Lung (tissue), 17 donors: ENCODE measurements at places on chromosomes 2 and 18.

DNA sequence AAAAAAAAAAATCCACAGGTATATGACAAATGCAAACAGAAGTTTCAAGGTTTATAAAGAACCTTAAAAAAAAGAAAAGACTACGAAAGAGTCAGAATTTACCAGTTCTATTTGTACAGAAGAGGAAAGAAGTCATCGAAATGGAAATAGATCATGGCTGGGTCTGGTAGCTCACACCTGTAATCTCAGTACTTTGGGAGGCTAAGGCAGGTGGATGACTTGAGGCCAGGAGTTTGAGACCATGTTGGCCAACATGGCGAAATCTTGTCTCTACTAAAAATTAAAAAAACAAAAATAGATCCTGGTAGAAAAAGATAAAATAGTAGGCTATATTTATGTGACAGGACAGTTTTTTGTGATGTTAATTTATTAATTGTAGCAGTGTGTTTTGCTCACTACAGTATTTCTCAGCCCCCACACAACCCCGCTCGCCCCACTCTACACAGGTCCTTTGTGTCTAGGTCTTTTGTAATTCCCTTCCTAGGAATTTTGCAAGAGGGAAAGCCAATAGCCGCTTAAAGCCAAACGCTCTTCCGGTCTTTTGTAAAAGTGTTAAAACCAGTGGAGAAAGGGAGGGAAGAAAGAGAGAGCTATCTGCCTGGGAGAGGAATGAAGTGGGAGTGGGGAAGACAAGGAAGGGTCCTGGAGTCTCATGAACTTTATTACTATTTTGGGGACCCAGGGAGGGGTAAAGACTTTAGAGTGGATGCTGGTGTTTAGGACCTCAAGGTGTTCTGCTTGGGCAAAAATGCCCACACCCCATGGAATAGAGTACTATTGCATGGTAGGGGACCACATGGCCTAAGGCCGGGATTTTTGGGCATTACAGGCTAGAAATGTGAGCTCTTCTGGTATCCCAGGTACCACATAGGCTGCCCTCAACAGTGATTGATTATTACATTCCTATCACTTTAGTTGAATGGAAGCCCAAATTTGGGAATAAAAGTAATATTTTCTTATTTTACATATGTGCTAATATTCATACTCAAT is 59.4 kb upstream of the XPO1 start:
- no peak for DNase-seq

DNA sequence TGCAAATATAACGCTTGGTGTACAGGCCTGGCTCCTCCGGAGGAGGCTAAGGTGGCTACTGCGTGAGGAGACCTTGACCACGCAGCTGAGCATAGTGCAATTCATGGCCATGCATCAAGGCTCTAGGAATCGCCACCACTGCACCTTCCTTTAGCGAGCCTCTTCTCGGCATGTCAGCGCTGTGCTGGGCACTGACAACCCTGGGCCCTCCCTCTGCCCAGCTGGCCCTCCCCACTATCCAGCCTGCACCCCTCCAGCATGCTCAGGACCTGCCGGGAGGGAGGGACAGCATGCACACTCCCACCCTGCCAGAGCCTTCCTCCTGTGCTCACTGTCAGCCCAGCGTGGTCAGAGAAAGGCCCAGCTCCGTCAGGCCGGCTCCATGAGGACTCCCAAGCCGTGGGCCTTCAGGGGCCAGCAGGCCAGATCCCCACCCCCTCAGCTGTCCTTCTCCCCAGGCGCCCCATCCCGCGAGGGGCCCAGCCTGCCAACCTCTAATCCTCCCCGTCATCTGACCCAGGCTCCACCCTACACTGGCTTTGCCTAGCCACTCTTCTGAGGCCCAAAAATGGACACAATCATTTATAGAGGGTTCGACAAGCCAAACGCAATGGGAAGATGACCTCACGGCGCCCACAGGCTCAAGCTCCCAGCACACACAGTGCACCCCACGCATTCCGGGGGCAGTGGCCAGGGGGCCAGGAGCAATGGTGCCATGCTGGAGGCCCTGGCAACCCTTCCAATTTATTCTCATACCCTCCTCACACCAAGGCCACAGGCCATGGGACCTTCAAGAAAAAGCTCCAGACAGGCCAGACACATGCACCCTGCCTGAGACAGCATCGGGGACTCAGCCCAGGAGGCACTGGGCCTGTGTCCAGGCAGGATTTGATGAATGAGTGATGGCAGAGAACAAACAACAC is 3.5 kb downstream of the BIN1 start:
- no peak for DNase-seq

GRCh38 chr2:201968476-201968875 is 65.2 kb upstream of the FZD7 start:
- DNase-seq: no peak

DNA sequence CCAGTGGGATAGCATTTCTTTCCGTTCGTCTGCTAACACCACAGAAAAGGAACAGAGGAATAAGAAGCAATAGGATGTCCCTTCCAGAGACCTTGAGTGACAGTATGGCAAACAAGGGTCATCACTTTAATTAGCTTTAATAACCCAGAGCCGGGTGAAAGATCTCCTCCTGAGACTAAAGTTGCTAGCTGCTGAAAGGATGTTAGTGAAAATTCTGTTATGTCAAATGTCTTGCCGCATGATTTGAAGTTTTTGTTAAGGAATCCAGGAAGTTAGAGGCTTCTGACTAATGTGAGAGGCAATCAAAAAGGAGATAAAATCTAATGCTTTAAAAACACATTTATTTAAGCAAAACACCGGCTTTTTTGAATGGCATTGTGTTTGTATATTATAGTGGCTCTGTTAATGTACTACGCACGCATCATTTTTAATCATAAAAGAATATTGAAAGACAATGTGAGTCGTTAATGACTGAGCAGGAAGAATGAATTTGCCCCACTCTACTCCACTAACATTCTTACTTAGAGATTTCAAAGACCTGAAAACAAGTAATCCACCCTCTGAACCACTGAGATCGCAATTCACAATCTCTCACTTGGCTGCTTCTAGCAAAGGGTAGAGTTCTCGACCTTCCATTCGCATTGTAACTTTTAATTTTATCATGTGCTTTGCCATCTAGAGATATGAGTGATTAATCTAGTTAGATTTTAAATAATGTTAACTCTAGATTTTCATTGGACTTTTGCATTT is 536.6 kb downstream of the LRRTM4 start:
- no peak for DNase-seq

- no peak for DNase-seq
These were observed 8.8 kb downstream of the VIL1 start for GRCh38 chr2:218427741-218428140.

DNA sequence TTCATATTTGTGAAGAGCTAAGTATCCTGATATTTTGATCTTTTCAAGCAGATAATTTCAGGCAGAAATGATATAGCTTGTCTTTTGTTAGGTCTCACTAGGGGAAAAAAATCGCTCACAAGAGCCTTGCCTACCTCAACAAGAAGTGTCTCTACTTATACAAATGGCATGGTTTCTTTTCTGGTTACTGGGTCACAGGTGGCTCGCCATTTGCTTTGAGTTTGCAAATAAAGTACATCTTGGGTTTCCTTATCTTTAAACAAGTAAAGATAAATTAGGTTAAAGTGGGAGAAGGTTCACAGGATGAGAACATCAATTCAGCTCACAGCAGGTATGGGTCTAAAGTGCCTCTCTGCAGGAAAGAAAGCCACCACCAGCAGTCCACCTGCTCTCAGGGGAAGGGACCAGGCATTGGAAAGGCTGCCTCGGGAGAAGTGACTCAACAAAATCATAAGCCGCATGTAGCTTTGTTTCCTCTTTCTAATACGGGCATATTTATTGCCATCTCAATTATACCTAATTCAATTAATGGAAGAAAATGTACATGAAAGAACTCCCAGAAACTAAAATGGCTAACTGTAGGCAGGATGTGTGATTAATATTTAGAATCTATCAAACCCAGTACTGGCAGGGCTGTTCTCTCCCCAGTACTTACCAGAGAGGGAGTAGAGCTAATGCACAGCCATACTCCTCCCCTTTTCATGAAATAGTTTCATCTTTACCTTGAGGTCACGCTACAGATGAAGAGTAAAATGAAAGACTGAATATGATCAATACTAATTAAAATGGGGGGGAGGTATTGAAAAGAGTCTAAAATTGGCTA is 28.3 kb downstream of the CDC42EP3 start:
- no peak for DNase-seq

GRCh38 chr2:236394571-236394970 is 130.4 kb upstream of the ASB18 start:
- DNase-seq: no peak
